Iris pigment epithelial cell (primary cell): ENCODE measurements at places on chromosomes 4 and X.
A peak's percentile ranks its signal among the peaks of the same experiment; 100 is the strongest.

GRCh38 chr4:26984896-26985295, 124.3 kb downstream of the STIM2 start:
- no peak for DNase-seq

- DNase-seq = no peak
These were observed 159.2 kb downstream of the SLC4A4 start for GRCh38 chr4:71498002-71498401.

- no peak for DNase-seq
These were observed 421.3 kb downstream of the BCOR start for GRCh38 chrX:39676434-39676833.

- DNase-seq = no peak
These were observed 28.9 kb downstream of the TMEM144 start for GRCh38 chr4:158239196-158239595.

GRCh38 chr4:168888715-168889215, 121.3 kb downstream of the CBR4 start:
- DNase-seq = no peak

GRCh38 chr4:87912164-87913004, 63.1 kb upstream of the SPP1 start:
- no peak for DNase-seq

GRCh38 chrX:33041141-33041540, 170.2 kb downstream of the DMD start:
- no peak for DNase-seq

- no peak for DNase-seq
These were observed 148.1 kb upstream of the GATB start for GRCh38 chr4:151908734-151909497.

GRCh38 chr4:37415845-37416369, 171.4 kb downstream of the NWD2 start:
- DNase-seq = no peak

DNA sequence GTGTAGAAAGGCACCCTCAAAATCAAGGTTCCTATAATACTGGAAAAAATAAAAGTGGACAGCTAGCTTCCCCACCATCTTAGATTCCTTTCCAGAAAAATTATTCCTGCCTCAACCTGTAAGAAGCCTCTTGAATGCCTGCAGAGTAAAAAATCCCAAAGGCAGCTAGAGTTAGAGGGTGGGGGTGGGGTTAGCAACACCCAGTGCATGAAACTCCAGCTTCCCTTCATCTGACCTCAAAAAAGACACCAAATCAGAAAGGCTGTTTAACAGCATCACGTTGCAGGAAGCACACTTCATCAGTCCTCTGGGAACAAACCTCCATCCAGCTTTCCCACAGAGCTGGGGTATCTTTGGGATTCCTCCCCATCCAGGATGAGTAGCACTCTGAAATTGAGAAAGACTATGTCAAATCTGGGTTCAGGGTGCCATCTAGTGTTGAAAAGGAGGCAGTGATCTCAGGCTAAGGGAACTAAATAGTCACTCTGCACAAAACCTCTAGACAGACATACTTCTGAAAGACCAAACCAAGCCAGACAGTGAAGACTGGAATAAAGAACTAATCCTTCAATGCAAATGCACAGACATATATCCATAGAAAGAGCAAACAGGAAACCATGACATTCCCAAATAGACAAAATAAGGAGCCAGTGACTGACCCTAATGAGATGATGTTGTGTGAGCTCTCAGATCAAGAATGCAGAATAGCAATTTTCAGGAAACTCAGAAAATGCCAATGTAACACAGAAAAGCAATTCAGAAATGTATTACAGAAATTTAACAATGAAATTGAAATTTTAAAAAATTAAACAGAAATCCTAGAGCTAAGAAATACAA, 97.9 kb downstream of the ARHGEF9 start:
- peak; percentile 36 for DNase-seq

- DNase-seq = no peak
These were observed 259.7 kb downstream of the PPARGC1A start for GRCh38 chr4:23630110-23630509.

DNA sequence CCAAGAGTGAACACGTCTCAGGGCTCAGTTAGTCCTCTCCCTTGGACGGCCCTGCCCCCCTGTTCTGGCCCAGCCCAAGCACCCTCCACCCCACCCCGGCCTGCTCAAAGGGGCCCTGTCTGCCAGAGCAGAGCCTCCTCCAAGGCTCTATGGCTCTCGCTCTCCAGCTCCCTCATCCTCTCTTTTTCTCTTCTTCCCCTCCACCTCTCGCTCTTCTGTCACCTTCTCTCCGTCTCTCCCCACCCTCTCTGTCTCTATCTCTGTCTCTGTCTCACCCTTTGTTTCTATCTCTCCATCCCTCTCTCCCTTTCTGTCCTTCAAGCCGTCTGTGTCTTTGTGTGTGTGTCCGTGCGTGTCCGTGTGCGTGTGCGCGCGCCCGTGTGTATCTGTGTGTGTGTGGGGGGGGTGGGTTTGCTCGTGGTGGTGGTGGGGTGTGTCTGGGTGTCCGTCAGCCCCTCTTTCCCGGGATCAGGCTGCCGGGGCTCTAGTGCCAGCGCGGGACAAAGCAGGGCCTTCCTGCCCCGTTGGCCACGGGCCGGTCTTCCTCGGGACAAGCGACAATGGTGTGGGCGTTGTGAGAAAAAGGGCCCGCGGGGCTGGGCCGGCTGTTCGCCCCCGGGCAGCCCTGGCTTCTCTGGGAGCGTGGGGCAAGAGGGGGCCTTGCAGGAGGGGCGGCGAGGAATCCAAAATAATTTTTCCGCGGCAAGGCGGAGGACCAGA, 8.7 kb downstream of the FRG2 start:
- no peak for DNase-seq

DNA sequence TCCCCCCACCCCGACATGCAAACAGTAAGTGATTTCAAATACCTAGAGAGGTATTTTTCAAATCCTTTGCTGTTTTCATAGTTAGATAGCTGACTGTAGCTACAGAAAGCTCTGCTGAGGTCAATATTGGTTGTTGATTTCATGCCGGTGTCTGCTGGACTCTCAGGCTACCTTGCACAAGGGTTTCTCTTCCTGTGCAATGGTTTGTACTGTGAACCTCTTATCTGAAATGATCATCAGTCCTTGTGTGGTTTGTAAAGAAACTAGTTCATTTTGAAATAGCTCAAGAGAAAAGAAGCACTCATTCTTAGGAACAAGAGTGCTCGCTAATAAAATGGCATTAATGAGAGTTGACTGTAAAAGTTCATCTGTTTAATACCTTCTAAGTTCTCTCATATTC, 2.1 kb downstream of the MTM1 start:
- DNase-seq = peak; percentile 52

DNA sequence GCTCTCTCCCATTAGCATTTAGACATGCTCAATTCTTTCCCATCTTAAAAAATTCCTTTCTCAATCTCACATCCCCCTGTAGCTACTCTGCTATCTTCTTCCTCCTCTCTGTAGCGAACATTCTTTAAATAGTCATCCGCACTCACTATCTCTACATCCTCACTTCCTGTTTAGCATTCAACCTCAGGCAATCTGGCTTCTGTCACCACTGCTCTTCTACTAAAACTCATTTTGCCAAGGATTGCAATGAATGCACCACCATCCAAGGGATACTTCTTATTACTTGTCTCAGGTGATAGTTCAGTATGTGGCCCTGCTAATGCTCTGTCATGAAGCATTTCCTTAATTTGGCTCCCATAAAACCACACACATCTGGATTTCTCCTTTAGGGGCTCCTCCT, 10.9 kb upstream of the TET2 start:
- peak; percentile 17 for DNase-seq

GRCh38 chrX:16484338-16484737, 165.6 kb upstream of the S100G start:
- DNase-seq = peak; percentile 96

DNA sequence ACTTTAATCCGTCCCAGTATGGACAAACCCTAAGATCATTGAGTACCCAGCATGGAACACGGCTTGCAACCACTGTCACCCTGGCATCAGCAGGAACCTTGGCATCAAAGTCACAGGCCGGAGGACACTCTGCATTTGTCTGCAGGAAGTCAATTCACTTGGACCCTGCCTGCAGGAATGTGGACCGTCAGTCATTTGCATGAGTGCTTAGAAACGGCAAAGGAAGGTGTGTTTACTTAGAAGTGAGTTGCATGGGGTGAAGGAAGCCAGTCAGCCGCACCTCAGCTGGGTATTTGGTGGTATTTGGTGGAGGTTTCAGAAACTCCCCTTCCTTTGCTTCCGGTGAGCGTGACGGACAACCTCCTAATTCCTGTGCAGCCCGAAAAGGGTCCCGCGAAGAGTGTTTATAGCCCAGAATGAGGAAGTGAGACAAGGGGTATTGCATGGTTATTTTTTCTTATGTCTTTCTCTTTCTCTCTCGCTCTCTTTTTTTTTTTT, 15.5 kb downstream of the P2RY8 start:
- no peak for DNase-seq

- no peak for DNase-seq
These were observed 27.9 kb upstream of the LCORL start for GRCh38 chr4:18049446-18049845.

- DNase-seq = peak; percentile 11
These were observed 25.4 kb upstream of the ARSD start for GRCh38 chrX:2954541-2954940.

- no peak for DNase-seq
These were observed 54.1 kb upstream of the TMEM33 start for GRCh38 chr4:41880840-41881831.

DNA sequence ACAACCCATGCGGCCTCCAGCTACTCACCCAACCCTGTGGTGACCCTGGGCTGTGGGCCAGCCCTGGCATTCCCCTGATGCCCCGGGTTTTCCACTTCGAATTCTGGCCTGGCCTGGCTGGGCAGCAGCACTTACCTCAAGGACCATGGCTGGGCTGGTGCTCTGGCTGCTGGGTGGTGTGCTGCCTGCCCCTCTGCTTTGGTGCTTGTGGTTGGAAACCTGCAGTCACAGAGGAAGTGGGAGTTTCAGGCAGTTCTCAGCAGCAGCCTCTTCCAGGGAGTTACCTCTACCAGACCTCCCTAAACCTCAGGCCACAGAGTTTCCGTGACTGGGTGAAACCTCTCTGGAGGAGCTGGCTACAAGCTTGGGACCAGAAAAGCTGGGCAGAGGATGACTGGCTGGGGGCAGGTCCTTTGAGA, at the start of gene CXCR3:
CXCR3 (minus strand) TSS at position 209 of the 419 bp plus-strand sequence; CDS start at position 147, 62 bp downstream.
- DNase-seq = no peak

DNA sequence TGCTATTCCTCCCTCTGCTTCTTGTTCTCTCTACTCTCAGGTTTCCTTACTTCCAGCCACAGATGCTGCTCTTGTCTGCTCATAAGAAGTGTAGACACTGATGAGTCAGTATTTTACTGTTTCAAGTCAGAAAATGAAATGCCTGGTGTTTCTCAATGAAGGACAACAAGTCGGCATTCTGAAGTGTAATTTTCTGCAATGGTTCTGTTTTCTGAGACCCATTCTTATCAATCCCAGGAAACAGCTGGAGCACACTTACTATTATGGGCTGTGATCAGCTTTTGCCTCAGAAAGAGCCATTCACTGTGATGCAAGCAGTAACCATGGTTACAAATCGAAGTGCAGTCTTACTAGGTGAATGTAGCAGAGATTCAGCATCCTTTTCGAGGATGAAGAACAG, 42.0 kb downstream of the SLC4A4 start:
- DNase-seq = peak; percentile 37

DNA sequence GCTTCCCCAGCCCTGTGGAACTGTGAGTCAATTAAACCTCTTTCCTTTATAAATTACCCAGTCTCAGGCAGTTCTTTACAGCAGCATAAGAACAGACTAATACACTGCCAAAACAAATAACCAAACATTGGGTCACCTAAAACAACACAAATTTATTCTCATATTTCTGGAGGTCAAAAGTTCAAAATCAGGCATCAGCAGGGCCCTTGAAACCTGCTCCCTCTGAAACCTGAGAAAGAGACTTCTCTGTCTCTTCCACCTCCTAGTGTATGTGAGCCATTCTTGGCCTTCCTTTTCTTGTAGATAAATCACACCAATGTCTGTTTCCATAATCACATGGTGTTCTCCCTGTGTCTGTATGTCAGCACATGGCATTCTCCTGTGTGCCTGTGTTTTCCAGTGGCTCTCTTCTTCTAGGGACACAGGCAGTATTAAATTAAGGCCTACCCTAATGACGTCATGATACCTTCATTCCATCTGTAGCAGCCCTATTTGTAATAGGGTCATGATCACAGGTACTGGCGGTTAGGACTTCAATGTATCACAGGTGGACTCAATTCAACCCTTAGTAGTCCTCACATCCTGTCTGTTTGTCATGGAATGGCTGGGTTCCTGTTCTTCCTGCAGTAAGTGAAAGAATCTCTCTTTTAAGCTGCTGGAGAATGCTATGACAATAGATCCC, 147.3 kb upstream of the CLNK start:
- DNase-seq = no peak

- peak; percentile 70 for DNase-seq
These were observed 26.8 kb downstream of the ATP7A start for GRCh38 chrX:77937291-77937690.

- DNase-seq = no peak
These were observed 374.5 kb upstream of the FMR1 start for GRCh38 chrX:147537172-147537571.

DNA sequence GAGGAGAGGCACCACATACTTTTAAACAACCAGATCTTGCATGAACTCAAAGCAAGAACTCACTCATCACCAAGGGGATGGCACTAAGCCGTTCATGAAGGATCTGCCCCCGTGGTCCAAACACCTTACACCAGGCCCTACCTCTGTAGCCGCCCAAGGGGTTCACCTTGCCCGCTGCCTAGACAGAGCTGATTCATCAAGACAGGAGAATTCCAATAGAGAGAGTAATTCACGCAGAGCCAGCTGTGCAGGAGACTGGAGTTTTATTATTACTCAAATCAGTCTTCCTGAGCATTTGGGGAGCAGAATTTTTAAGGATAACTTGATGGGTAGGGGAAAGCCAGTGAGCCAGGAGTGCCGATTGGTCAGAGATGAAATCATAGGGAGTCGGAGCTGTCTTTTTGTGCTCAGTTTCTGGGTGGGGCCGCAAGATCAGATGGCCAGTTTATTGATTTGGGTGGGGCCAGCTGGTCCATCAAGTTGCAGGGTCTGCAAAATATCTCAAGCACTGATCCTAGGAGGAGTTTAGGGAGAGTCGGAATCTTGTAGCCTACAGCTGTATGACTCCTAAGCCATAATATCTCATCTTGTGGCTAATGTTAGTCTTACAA, 364.7 kb downstream of the PCDH7 start:
- DNase-seq = no peak

- no peak for DNase-seq
These were observed 1622.8 kb upstream of the IGFBP7 start for GRCh38 chr4:58732973-58733372.

DNA sequence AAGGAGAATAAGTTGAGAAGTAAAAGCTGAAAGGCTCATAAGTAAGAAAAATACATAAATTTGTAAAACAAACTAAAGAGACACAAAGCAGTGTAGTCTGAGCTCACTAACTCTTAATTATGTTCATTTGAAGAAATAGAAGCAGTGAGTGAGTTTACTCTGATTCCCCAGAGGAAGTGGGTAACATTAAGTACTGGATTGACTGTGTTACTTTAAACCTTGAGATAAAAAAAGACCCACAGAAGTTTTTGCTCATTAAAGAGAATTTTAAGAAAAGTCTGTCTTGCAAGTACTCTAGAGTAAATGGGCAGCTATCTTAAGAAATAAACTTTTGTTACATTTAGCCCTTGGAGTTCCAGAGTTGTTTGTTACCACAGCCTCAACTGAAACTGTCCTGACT, 2466.9 kb downstream of the PCDH7 start:
- no peak for DNase-seq

- DNase-seq = peak; percentile 66
These were observed 24.2 kb downstream of the EPHA5 start for GRCh38 chr4:65646136-65646535.

GRCh38 chr4:128220286-128221235, 67.1 kb downstream of the PGRMC2 start:
- peak; percentile 84 for DNase-seq
